NCI-H510A (cell line): ENCODE measurements at places on chromosomes 2 and 18.

DNA sequence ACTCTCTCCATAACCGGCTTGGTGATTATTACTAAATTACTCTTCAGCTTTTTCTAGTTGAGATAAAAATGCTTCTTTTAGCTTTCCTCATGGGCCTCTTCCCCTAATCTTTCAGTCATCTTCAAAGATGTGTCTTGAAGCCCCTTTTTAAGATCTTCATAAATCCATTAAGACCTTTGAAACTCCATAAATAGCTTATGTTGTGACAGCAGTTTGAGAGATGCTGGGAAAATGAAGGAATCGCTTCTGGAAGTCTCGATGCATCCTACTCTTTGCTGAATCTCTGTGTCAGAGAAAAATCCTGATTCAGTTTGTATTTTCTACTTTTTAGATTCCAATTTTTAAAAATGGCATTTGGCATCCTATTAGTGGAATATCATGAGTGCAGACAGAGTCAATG is 13.0 kb downstream of the SCYGR4 start:
- DNase-seq = no peak

DNA sequence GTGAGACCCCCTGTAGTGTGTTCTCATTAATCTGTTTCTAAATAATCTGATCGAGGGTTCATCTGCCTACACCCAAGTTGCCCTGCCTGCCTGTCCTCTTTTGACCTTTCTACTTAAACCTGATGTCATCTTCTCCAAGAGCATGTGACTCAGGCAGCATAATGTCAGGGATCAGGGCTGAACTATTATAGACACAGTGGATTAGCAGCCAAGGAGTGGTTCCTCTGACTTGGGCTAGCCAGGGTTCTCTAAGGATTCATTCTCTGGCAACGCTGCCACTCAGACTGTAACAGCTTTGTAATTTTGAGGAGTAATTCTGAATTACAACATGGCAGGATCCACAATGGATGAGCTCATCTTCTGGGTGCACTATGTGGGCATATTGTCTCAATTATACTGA is 124.0 kb downstream of the MDH1 start:
- DNase-seq = no peak

GRCh38 chr2:86050301-86050700 is 55.4 kb downstream of the POLR1A start:
- DNase-seq = no peak

DNA sequence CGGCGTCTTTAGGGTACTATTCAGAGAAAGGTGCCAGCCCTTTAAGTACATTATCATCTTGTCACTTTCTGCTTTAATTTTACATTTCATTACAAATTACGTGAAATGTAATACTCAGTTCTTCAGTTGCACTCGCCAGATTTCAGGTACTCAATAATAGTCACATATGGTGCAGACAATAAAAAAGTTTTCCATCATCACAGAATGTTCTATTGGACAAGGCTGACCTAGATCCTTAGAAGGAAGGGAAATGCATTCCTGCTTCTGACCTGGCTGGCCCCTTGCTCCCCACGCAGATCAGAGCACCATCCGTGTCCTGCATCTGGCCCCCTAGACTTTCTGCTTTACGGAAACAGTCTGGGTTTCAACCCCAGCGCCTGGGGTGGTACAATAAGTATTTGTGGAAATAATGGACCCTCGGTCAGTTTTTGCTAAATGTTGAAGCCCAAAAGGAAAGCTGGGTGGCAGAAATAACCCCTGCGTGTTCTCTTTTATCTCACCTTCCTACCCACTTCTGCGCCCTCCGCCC is 681 bp upstream of the C2orf72 start:
- no peak for DNase-seq

- no peak for DNase-seq
These were observed 199.0 kb downstream of the LPIN1 start for GRCh38 chr2:11945139-11946126.

DNA sequence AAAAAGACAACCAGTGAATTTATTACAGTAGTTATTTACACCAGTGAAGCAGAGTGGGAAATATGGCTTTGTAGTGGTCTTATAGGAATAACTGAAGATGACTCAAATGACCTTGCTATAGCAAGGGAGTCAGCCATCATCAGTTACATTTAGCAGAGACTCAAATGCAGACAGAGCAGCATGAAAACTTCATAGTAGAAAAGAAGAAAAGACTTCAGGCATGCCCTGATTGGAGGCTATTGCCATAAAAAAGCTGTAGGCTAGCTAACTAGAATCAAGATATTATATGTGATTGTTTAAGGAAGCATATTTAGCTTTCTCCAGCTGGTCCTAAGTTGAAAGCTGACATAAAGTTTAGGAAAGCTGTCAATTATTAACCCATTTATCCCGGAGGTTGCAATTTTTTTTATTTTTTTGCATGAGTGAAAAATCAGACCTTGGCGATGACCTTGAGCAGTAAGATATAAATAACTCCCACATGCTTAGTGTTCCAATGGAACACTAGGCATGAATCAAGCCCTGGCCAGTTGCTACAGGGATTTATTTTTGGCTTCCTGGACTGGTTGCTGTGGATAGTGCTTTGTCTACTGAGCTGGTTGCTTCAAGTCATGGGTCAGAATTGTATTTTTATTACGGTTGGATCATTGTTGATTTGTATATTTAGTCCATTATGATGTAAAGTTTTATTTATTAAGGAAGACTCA is 675.6 kb upstream of the VRK2 start:
- no peak for DNase-seq

DNA sequence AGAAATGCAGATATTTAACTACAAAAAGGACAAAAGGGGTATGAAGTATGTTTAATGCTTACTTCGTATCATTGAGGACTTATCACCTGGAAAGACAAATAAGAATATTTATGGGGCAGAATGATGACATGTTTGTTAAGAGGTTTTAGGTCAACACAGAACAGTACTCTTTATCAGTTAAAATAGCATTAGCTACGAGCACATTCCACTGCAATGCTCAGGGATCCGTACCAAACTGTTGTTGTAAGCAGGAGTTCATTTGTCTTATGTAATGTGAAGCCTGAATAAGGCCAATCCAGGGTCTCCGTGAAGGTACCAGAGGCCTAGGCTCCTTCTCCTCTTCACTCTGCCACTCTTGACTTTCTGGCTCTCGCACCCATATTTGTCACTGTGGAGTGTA is 465.7 kb upstream of the NRP2 start:
- no peak for DNase-seq

DNA sequence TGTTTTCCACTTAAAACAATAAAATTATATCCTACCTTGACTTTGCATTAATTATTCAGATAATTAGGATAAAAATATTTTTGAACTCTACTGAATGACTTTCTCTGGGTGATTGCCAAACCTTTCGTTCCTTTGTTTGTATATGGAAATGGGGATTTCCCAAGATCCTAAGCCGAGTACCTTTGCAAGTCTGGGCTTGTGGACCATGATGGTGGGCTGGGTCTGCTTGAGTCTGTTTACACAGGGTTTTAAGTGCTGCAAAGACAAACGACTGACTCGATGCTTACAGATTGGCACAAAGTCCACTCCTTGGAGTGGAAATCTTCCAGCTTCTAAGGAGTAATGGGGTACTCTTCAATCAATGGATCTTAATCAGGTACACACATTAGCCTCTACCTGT is 659.5 kb downstream of the TSN start:
- peak; percentile 57 for DNase-seq

DNA sequence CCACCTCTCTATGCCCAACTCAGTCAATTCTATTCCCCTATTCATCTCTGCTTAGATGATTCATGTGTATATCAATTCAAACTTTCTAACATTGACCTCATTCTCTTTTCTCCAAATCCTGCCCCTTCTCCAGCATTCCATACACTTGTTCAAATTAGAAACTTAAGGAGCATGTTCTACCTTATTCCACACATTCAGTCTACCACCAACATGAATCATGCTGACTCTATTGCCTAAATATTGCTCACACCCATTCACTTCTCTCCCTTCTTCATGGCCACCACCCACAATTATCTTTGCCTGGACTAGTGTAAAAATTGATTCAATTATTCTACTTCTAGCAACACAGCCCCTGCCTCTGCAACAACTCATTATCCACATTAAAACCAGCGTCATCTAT is 147.5 kb downstream of the VWC2L start:
- DNase-seq = no peak

DNA sequence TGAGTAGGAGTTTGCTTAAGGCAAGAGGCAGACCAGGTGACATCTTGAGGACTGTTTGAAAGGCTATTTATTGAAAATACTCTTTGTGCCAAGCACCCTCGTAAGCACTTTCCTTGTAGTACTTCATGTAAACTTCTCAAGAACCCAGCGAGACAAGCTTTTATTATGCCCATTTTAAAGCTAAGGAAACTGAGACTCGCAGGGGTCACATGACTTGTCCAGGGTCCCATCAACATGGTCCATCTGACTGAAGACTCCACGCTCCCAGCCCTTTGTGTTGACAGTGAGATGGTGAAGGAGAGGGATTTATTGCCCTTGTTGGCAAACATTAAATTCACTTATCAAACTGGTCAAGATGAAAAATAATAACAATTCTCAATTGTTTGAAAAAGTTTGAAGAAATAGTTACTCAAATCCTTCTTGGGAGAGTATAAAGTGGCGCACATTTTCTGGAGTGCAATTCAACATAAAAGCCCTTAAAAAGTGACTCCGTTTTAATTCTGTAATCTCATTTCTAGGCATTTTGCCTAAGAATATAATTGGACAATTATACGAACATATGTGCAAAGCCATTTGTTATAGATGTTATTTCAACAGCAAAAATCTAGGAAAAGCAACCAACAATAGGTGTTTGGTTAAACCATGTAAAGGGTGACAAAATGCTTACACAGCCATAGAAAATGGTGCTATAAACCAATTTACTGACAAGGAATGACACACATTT is 270.5 kb upstream of the NCKAP5 start:
- DNase-seq = no peak

GRCh38 chr18:7224198-7224597 is 6.7 kb upstream of the LRRC30 start:
- no peak for DNase-seq

GRCh38 chr18:39607034-39607433 is 2041.4 kb upstream of the CELF4 start:
- DNase-seq = no peak

DNA sequence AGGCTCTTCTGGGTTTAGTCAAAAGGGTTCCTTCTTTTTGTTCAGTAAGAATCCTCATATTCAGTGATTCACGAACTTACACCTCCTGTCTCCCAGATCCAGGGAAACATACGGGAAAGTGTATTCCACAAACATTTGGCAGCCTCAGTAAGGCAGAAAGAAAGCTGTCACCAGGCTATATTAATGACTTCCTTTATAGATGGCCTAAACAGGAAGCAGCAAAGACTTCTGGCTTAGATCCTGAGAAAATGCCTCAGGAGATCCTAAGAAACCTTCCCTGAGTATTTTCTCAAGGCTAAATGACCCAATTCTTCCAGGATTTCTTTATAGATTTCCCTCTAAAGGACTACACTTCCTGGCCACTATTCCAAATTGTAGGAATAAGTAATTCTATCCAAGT is 1995.5 kb upstream of the CELF4 start:
- no peak for DNase-seq
